ENCODE measurements at places on chromosomes 6 and 20.

GRCh38 chr6:422433-423054 is 31.0 kb downstream of the IRF4 start:
- DNase-seq: no peak

GRCh38 chr6:163390770-163391169 is 23.7 kb upstream of the QKI start:
- DNase-seq: no peak

DNA sequence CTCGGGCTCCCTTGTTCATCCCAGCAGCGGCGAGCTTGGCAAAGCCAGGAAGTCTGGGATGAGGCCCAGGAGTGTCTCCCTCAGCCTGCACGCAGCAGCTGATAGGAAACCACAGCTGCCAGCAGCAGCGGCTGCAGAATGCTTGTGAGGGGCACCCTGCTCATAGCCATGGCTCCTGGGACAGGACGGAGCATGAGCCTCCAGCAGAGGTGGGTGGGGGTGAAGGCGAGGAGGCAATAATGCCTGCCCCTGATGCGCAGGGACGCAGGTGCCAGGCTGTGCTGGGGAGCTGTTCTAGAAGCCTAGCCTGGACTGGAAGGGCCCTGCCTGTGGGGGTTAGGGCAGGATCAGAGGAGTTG is 157.9 kb downstream of the CD83 start:
- DNase-seq: no peak

DNA sequence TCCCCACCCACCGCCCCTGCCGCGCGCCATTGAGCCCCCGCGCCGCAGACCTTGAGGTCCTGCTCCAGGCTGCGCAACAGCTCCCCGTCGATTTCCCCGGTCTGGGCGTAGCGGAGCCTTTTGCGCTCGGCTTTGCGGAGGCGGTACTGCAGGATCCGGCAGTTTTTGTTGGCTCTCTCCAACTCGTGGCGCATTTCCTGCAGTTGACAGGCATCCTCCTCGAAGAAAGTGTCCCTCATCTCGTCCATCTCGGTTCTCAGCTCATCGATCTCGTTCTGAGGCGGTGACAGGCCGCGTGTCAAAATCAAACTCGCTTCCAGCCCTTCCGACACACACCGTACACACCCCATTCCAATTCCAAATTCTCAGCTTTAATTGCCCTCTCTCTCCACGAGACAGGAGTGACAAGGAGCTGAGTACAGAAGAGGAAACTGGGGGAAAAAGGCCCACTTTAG is 4.3 kb downstream of the MTCL3 start:
- DNase-seq: no peak

DNA sequence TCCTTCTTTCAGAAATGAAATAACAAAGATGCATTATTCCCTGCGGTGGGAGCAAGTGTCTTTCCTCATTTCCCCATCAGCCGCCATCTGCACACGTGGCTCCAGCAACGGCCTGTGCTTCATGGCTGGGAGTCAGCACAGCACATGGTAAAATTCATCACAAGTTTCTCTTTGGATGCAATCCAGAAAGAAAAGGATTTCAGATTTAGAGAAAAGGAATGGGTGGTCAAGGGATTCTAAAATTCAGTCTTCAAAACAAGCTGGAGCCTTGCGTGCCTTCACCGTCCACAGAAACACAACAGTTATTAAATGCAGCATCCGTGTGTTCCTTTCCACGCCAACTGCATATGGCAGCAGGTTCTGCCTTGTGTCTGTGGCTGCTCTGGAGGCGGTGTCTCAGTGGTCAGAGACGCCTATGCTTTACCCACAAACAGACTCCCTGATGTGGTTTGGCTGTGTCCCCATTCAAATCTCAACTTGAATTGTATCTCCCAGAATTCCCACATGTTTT is 107.6 kb downstream of the THBS2 start:
- no peak for DNase-seq

- no peak for DNase-seq
Observed at GRCh38 chr6:34595332-34596184, 39.4 kb upstream of the SPDEF start.

DNA sequence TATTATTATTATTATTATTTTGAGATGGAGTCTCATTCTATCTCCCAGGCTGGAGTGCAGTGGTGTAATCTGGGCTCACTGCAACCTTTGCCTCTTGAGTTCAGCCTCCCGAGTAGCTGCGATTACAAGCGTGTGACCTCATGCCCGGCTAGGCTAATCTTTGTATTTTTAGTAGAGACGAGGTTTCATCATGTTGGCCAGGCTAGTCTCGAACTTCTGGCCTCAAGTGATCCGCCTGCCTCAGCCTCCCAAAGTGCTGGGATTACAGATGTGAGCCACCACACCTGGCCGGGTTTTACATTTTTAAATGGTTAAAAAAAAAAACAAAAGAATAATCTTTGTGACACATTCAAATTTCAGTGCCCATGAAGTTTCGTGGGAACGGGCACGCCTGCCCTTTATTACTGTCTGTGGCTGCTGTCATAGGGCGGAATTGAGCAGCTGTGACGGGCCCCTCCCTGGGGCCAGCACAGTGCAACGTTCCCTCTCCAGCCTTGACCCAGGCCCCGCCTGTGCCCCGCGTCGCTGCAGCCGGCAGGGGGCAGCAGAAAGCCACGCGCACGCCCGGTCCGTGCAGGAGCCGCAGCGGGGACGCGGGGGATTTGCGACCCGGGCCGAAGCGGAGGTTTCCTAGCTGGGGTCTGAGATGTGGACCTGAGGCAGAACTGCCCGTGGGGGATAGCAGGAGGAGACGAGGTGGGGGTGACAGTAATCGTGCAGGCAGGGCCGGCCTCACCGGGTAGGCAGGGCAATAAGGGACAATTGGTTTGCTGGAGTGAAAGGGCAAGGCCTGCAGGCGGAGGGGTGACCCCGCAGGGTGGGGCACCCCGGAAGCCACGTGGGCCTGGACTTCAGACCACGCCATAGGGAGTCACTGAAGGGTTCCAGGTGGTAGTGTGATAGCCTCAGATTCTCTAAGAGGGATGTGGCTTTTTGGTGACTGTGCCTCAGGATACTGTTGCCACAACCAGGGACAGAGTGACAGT is 54.3 kb downstream of the SYTL3 start:
- peak; percentile 73 for DNase-seq

- no peak for DNase-seq
Observed at GRCh38 chr6:137827977-137828810, 38.9 kb upstream of the TNFAIP3 start.

DNA sequence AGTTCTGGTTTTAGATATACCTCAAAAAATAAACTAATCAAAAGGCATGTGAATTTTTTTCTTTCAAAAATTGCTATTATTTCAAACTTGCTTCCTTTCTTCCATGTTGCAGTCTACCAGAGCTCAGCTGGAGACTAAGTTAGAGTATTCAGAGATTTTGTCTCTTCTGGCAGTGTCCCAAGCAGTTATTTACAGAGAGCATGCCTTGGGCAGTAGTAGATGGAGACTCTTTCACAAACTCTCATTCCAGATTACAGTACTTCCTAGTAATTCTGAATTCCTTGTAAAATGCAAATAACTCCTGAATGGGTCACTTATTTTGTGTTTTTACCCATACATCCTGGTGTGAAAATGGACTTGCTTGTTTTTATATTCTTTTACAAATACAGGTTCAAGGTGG is 703.4 kb downstream of the EPHA7 start:
- no peak for DNase-seq
